WTC11 (cell line): ENCODE measurements at places on chromosomes 2 and 18.

- no peak for DNase-seq
These were observed 7.0 kb downstream of the TRAPPC12 start for GRCh38 chr2:3386448-3386958.

DNA sequence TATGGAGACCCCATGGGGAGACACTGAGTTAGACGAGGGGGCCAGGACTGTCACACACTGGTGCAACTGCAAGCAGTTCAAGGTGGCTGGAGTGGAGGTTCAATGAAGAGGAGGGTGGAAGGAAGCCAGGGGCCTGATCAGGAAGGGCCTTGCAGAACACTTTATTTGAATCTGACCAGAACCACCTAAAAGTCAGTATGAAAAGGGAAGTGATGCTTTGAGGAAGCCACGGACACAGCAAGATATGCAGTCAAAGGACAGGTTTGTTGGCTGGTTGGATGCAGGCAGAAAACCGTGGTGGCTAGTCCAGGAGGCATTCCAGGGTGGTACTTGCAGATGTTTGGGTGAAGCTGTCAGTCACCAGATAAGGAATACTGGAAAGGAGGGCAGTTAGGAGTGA is 3.5 kb upstream of the FAM124B start:
- no peak for DNase-seq

DNA sequence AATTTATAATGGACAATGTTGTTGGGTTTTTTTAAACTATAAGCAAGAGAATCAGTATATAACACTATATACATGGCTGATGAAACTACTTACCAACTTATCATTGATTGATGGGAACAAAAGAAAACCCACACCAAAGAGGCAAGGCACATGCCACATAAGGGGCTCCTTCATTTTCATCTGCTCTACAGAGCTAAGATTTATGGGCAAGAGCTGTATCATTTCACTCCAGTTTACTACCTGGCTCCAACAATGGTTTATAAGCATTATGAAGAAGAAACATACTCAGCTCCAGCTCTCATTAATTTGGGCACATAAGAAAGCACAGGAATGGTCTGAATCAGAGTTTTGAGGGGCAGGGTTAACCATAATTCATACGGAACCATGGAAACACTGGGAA is 283.3 kb downstream of the AGPS start:
- no peak for DNase-seq

- no peak for DNase-seq
These were observed 153.5 kb downstream of the ARL4C start for GRCh38 chr2:234343372-234343771.

GRCh38 chr18:8513249-8513648 is 96.0 kb upstream of the RAB12 start:
- no peak for DNase-seq

GRCh38 chr2:139078376-139078775 is 298.2 kb upstream of the NXPH2 start:
- DNase-seq, result no peak

- no peak for DNase-seq
These were observed 16.2 kb downstream of the SERPINB4 start for GRCh38 chr18:63627819-63628218.

DNA sequence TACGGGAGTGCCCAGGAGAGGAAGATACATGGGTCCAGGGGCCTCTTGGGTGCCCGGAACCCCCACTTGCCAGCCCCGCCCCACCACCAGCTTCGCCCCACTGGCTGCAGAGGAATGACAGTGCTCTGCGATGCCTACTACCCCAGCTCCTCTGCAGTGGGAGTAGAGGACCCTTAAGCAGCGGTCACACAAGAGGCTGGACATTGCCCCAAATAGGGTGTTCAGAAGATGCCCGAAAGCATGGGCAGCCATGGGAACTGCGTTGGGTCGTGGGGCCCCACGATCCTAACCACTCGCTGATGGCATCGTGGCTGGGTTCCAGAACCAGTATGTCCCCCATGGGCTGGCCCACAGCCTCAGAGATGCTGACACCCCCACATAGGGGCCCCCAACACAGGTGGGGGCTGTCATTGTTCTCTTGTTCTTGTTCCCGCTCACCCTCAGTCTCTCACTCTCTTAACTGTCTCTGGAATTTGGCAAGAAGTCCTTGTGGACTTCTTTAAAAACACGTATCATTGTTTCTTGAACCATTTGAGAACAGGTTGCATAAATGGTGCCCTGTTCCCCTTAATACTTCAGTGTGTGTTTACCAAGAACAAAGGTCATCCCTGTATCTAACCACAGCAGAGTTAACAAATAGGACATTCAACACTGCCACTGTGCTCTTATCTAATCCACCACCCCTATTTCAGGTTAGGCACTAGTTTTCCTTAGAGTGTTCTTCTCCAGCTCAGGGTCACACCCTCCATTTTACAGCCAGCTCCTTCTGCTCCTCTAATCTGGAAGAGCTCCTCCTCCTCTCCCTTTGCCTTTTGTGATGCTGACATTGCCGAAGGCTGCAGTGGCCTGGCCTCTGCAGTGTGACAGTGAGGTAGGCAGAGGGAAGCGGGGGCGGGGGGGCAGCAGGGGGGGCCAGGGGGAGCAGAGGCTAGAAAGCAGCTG is 76.3 kb downstream of the STPG4 start:
- DNase-seq, result no peak

DNA sequence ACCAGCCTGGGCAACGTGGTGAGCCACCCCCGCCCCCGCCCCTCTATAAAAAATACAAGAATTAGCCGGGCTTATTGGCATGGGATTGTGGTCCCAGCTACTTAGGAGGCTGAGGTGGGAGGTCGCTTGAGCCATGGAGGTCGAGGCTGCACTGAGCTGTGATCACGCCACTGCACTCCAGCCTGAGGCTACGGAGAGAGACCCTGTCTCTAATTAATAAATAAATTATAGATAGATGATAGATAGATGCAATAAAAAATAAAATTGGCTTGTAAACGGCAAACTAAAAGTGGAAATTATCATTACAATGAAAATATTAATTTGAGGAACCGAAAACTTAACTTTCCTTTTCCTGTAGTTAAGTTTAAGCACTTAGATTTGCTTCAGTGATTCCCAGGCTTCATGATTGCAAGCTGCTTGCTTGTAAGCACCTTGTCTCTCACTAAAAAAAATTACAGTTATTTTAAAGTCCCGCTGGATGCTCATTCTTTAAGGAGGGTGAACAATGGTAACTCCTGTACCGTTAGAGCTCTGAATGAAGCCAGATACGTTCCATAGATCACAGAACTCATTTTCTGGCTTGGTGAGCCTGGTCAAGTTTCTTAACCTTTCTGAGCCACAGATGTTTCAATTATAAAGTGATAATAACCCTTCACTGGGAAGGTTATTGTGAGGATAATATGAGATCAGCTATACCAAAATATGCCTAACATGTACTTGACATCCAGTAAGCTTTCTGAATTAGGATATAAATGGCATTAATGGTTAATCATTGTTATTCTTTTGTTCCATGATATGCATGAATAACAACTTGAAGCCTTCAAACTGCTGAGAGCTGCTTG is 9.3 kb upstream of the NARS1 start:
- no peak for DNase-seq

- DNase-seq, result no peak
These were observed 25.3 kb downstream of the PAX8 start for GRCh38 chr2:113253453-113253852.
